T-helper 9 cell (primary cell): ENCODE measurements at places on chromosomes 5 and 9.

GRCh38 chr9:99633265-99633664 is 188.4 kb upstream of the NR4A3 start:
- DNase-seq: no peak

DNA sequence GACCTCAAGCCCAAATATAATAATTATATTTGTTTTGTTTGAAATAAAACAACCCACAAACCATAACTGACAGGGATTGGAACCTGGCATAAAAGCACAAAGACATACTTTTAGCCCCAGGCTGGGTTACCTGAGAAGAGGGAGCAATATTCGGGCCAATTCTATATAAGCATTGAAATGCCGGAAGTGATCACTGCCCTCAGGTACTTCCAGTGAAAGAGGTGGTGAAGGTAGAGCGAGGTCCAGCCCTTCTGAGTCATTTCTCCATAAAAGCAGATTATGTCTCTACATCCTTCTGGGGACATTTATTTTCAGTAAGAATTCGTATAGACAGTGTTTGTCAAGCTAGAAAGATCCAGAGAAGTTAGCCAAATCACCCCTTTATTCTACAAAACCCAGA is 59.6 kb downstream of the GCNT4 start:
- no peak for DNase-seq

- DNase-seq: no peak
Observed at GRCh38 chr5:115962565-115963402, 509 bp downstream of the LVRN start.

DNA sequence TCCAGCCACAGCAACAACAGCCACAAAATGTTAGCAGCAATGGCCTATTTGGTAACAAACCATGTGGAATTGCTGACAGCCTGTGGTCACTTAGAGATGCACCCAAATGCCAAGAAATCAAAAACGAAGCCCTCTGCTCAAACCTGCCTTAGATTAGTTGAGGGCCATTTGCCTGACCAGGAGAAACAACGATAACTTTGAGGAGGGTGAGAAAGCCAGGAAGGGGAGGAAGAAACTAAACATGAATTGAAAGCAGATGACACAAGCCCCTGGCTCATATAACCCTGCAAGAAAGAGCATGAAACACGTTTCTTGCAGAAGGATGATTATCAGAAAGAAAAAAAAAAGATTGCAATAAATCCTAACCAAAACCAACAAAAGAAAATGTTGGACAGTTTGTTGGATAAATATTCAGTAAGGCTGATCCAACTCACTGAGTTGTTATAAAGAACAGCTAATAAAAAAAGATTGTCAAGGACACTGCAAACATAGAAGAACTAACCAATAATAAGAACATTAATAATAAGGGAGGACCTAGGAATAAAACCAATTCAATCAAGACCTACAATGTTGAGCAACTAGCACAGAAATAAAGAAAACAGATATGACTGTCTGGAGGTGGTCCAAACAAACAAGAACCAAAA is 140.5 kb upstream of the SLC30A5 start:
- DNase-seq: no peak

GRCh38 chr5:157485811-157486210 is 25.8 kb downstream of the NIPAL4 start:
- no peak for DNase-seq

- DNase-seq: no peak
Observed at GRCh38 chr5:143800715-143801114, 11.2 kb upstream of the HMHB1 start.

GRCh38 chr5:118919016-118919415 is 69.3 kb downstream of the DTWD2 start:
- no peak for DNase-seq

GRCh38 chr9:124518116-124518515 is 10.9 kb upstream of the NR5A1 start:
- no peak for DNase-seq

DNA sequence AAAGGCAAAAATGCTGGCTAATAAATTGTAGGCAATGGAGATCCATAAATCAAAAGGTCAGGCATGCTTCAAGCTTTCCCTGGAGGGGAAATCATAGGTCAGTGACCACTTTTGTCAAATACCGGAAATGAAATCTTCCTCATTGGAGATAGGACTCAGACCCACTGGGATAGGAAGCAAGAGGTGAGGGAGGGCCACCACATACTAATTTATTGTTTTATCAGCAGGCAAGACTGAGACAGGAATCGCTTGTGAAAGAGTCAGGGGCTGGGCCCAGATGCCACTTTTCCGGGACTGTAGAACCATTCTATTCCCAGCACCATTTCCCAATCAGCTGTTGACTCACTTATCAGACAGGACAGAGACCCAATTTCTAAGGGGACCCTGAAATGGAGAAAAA is 256.3 kb upstream of the TRIM32 start:
- no peak for DNase-seq

GRCh38 chr5:78576376-78576775 is 72.2 kb downstream of the LHFPL2 start:
- no peak for DNase-seq

DNA sequence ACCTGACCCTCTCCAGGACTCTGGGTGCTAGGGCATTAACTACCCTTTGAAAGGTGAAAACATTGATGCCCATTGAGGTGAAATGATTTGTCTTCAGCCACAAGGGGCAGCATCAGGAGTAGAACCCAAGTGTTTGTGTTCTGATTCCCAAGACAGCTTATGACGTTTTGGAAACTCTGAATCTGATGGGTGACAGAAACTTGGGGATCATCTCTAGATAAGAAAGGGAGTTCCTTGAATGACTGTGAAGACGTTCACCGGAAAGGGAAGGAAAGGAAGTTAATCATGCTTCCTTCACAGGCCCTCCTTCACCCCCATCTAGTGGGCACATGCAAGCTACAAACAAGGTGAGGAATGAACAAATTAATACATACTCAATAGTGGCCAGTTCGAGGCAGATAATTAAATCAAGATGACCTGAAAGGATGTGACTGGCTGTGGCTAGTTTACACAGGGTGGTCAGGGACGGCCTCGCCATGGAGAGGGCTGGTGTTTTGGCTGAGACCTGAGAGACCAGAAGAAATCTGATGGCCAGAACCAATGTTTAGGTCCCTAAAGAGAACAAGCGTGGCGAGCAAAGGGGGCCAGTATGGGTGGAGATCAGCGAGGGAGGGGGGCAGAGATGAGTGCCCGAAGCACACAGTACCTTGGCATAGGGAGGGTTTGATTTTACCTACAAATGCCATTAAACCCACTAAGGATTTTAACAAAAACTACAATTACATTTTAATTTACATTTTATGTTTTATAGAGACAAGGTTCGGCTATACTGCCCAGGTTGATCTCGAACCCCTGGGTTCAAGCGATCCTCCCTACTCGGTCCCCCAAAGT is 937 bp upstream of the SLC26A2 start:
- DNase-seq: peak; percentile 0
